CD4-positive, alpha-beta memory T cell (primary cell): ENCODE measurements at places on chromosomes 11 and 22.

GRCh38 chr22:35605369-35605680, 11.8 kb downstream of the MB start:
- DNase-seq: no peak

- no peak for DNase-seq
These were observed 145.0 kb upstream of the THY1 start for GRCh38 chr11:119567688-119568582.

DNA sequence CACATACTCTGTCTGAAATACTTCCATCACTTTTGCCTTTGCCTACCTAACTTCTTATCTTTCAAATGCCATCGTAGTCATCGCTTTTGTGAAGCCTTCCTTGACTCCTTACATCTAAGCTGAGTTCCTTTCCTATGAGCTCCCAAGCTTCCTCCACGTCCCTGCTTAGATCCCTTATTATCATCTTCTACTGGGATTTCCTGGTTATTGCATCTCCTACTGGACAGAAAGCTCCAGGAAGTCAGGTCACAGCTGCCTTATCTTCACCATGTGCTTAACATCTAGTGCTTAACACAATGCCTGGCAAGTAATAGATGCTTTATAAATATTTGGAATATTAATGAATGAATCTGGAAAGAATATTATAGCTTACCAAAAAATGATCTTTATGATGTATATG, 5.9 kb downstream of the YPEL4 start:
- no peak for DNase-seq

DNA sequence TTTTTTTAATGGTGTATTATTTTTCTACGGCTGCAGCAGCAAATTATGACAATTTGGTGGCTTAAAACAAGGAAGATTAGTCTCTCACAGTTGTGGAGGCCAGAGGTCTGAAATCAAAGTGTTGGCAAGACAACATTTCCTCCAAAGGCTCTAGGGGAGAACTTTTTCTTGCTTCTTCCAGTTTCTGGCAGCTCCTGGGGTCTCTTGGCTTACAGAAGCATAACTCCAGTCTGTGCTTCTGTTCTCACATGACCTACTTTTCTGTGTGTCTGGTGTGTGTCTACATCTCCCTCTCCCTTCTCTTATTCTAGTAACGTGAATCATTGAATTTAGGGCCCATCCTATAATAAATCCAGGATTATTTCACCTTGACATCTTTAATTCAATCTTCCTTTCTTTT, 551.9 kb upstream of the LUZP2 start:
- DNase-seq: no peak
